ENCODE measurements at places on chromosomes 3 and 15.

DNA sequence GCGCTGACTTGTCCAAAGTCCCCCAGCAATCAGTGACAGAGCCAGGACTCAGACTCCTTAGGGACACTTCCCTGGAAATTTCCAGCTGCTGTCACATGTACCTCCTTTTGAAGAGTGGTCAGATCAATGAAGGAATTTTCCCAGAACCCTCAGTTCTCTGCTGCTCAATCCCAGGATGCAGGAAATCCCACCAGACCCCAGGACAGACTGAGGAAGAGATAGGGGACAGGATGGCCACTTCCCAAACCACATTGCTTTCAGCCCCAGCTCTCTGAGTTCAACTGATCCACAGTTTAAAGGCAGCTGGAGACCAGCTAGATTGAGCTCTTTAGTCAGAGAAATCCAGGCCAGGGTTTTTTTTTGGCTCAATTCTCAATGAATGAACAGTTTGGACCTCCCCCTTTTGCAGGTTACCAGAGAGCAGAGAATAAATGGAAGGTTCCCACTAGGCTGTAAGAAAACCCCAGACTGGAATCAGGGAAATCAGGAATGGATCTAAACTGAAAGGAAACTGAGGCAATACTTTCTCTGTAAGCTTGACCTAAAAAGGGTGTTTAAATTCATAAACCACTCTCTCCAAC is 1.5 kb downstream of the CYP1A1 start:
- peak; percentile 68 for DNase-seq

GRCh38 chr3:8981296-8981695 is 18.0 kb upstream of the RAD18 start:
- no peak for DNase-seq

- no peak for DNase-seq
Observed at GRCh38 chr15:84761607-84762131, 13.3 kb downstream of the ZNF592 start.

DNA sequence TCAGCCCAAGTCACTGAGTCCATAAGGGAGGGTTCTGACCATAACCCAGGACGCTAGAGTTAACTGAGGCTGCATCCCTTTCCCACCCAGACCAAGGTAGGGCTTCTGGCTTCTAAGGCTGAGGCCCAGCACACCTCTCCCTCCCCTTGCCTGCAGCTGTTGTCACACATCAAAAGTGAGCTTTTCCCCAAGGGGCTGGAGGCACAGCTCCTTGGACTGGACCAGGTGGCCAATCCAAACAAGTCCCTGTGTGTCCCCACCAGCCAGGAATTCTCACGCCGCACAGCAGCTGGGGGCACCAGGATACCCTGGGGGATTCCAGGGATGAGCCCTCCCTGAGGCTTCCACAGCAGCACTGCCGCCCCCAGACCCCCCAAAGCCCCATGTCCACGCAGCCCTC is 22.3 kb upstream of the ISLR2 start:
- DNase-seq: no peak
